ENCODE measurements at places on chromosomes 3 and 15. TPM values are rescaled to one million over a fixed set of nuclear protein-coding genes. Genes with fewer than 3 reads are reported as not detected.

AADACL2 gene
- 0.18 TPM for total RNA-seq

TMEM266 gene
- not detected for total RNA-seq

GPR27 gene
- 0.70 TPM for total RNA-seq

TATDN2 gene
- 30.2 TPM for total RNA-seq

STAB1 gene
- total RNA-seq, result 111 TPM

FAM107A gene
- 7.8 TPM for total RNA-seq

ROPN1B gene
- total RNA-seq, result not detected

GOLGA6A gene
- not detected for total RNA-seq

WDR49 gene
- total RNA-seq, result 1.0 TPM

MESP2 gene
- total RNA-seq, result 0.84 TPM

SELENOS gene
- total RNA-seq, result 142 TPM

CIDEC gene
- 24.6 TPM for total RNA-seq

ZFAND6 gene
- 66.7 TPM for total RNA-seq

Data from left colon (tissue), 2 donors.